ENCODE measurements at places on chromosomes 1 and 21.
A peak's percentile ranks its signal among the peaks of the same experiment; 100 is the strongest.

GRCh38 chr1:173122958-173123852, 72.5 kb upstream of the TNFSF18 start:
- DNase-seq = peak; percentile 79

- no peak for DNase-seq
These were observed 17.4 kb upstream of the BTG2 start for GRCh38 chr1:203287898-203288297.

GRCh38 chr21:35382696-35383095, 333.6 kb upstream of the RUNX1 start:
- no peak for DNase-seq

DNA sequence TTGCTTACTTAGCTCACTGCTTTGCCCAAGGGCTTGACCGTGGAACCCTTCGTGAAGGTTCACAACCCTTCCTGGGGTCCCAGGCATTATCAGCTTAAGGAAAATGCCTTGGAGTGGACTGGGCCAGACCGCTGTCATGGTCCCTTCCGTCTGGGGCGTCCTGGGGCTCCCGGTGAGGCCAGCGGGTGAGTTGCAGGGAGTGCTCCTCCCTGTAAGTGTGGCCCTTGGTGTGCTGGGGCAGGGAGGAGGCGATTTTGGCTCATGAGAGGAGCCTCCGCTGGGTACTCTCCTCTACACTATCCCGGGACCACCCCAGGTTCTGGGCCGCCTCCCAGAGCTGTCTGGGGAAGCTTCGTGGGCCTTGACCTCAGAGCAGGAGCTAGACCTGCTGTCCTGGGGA, 48.1 kb downstream of the AJAP1 start:
- DNase-seq = no peak

DNA sequence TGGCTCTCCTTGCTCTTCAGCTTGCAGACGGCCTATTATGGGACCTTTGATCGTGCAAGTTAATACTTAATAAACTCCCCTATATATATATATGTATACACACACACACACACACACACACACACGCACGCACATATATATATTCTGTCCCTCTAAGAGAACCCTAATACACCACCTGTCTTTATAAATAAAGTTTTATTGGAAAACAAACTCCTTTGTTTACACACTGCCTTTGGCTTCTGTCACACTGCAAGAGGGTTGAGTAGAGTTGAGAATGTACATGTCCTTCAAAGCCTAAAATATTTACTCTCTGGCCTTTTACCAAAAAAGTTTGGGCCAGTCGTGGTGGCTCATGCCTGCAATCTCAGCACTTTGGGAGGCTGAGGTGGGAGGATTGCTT, 26.2 kb upstream of the SIM2 start:
- no peak for DNase-seq

DNA sequence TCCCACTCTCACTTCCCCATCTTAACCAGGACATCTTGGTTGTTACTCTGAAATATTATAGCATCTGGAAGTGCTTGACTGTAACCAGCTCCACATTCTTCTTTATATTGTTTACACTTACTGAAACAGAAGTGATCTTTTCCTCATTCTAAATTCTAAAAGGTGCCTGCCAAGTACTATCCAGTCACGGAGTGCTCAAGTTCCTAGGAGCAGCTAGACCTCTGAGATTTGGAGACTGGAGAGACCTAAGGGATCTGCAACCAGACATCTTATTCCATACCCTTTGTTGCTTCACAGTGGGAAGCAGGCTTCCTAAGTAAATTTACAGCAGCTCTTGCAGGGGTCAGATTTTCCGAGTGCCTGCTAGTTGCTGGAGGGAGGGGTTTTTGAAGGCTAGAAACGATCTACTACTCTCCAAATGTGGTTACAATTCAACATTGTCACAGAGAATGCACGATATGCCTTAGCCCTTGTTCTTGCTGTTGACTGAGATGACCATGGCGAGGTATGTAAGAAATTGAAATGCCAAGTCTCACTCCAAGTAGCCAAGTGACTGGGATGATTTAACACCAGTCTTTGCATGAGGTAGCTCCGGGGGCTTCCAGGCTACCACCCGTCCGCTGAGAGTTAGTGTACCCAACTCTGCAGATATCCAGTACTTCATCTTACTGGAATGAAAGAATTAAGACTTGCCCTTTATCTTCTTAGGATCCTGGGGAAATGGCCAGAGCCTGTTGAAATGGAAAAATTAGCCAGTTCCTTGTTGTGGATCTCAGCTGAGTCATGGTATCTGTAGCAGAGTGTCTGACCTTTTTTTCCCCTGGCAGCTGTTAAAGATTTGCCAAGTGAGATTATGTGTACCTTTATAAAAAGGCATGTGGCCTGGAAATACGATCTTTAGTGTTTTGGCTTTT, 150.8 kb downstream of the MAST2 start:
- no peak for DNase-seq

- DNase-seq = peak; percentile 57
These were observed 31.2 kb downstream of the SDC3 start for GRCh38 chr1:30877205-30877912.

- DNase-seq = no peak
These were observed 19.1 kb upstream of the ATF3 start for GRCh38 chr1:212589446-212589845.

Measured in lower leg skin (tissue), 4 donors.